CD14-positive monocyte (primary cell): ENCODE measurements at places on chromosomes 5 and 9. TPM values are rescaled to one million over a fixed set of nuclear protein-coding genes. Genes with fewer than 3 reads are reported as not detected.

Gene COL23A1
- 0.11 TPM for polyA plus RNA-seq

GRCh38 chr9:19875291-19875920 lies 86.6 kb upstream of the SLC24A2 start:
- no peak for DNase-seq

DNA sequence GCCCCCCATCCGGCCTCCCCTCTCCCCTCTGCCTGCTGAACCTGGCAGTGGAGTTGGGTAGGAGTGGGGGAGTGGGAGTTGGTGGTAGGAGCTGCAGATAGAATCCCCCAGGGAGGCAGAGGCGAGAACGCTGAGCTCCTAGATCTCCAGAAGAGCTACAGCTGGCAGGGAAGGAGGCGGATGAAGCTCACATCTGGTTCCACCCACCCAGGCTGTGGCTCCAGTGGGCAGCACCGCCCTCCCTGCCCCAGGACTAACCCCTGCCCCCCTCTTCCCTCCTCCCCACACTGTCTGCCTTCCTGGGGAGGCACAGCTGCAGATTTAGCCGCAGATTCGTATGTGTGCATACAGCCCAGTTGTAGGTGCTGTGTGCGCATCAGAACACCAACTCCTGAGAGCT lies 34.2 kb downstream of the C9orf50 start:
- DNase-seq = no peak

GRCh38 chr9:73219985-73220626 lies 68.4 kb downstream of the ANXA1 start:
- DNase-seq = peak; percentile 97

Gene SPINK7
- polyA plus RNA-seq = not detected in 2 replicates

DNA sequence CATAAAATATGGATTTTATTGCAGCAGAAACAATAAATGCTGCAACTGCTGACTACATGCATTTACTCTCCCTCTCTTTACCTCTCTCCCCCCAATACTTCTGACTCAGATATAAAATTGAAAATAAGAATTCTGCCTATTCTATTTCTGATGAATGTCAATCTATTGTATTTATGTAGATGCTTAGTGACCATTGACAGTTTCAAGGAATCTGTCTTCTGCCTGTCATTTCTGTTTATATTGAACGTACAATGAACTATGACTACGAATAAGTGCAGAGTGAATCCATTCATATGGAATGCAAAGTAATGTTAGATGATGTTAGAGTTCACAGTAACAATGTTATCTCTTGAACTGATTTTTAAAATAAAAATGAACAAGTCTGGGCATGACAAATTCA lies 898 bp downstream of the CDH10 start:
- no peak for DNase-seq
